Myometrial cell (primary cell): ENCODE measurements at places on chromosomes 5 and 9. TPM values are rescaled to one million over a fixed set of nuclear protein-coding genes. Genes with fewer than 3 reads are reported as not detected.

Gene UHRF2
- 24.5 and 26.2 TPM in 2 replicates for total RNA-seq

Gene PCDHA2
- not detected in 2 replicates for total RNA-seq

Gene CDC20B
- total RNA-seq: not detected in 2 replicates

Gene CNTNAP3
- total RNA-seq: 0.29 and 0.53 TPM in 2 replicates

Gene SEMA6A
- total RNA-seq: not detected in 2 replicates
